Smooth muscle cell of the coronary artery (primary cell): ENCODE measurements at places on chromosomes 13 and 19. TPM values are rescaled to one million over a fixed set of nuclear protein-coding genes. Genes with fewer than 3 reads are reported as not detected.

MRPS12 gene
- 20.0 and 42.7 TPM in 2 replicates for total RNA-seq

KCTD12 gene
- total RNA-seq = 16.7 and 67.5 TPM in 2 replicates

CBLC gene
- 0.08 TPM in 1 of 2 replicates, not detected in the other for total RNA-seq

ZNF546 gene
- 3.1 and 3.6 TPM in 2 replicates for total RNA-seq

TUBB4A gene
- not detected in 2 replicates for total RNA-seq

CYP4F2 gene
- not detected in 2 replicates for total RNA-seq

RSPH6A gene
- total RNA-seq = 0.08 TPM in 1 of 2 replicates, not detected in the other

LILRA1 gene
- not detected in 2 replicates for total RNA-seq

TMEM150B gene
- not detected in 2 replicates for total RNA-seq
